Ascending aorta (tissue), 2 donors: ENCODE measurements at places on chromosomes 4 and X.

GRCh38 chr4:7783541-7783940, 156.1 kb downstream of the AFAP1 start:
- no peak for DNase-seq

- no peak for DNase-seq
Measured at GRCh38 chrX:127621780-127622179, 430.4 kb downstream of the ACTRT1 start.

DNA sequence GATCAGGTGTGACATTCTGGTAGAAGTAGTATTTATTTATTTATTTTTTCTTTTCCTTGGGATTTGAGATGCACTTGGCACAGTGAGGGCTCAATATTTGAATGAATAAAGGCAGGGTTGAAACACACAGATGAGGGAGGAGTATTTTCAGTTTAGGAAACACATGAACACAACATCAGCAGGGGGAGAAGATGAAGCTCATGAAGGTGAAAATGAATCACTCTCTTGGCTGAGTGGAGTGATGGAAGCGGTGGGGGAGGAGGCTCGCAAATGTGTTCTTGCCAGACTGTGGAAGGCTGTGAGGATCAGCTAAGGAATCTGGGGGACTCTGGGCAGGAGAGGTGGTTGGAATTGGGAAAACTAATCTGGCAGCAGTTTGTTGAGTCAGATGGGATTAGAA, 55.3 kb downstream of the ARHGAP10 start:
- no peak for DNase-seq

GRCh38 chrX:10769195-10769594, 148.8 kb upstream of the MID1 start:
- DNase-seq = no peak

- DNase-seq = no peak
Measured at GRCh38 chr4:85569730-85570299, 94.9 kb downstream of the ARHGAP24 start.

DNA sequence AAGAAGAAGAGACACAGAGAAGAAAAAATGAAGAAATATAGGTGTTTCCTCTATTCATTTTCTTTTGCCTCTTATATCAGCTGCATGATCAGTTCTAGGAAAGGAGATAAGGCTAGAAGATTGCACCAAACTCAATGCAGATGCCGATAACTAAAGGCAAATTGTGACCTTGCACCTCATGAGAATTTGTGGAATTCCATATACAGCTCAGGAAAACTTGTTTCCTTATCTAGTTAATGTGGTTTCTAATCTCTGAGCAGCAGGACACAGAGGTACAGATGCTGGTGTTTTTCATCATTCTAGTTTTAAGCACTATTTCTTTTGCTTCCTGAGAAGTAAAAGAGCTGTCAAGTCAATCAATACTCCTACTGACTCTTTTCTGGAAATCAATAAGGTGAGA, 104.6 kb upstream of the NWD2 start:
- DNase-seq = no peak

- DNase-seq = no peak
Measured at GRCh38 chr4:86840858-86841257, 8.3 kb downstream of the SLC10A6 start.

GRCh38 chrX:44459501-44459900, 83.2 kb downstream of the FUNDC1 start:
- DNase-seq = no peak
